ENCODE measurements at places on chromosomes 5 and 9. TPM values are rescaled to one million over a fixed set of nuclear protein-coding genes. Genes with fewer than 3 reads are reported as not detected.

The TAF11L10 gene
- not detected for total RNA-seq

The GALNT12 gene
- total RNA-seq, result 69.5 TPM

The FGF10 gene
- total RNA-seq, result 0.89 TPM

The FOXI1 gene
- not detected for total RNA-seq

The SMU1 gene
- 35.0 TPM for total RNA-seq

The IL5 gene
- total RNA-seq, result not detected

The EGFLAM gene
- total RNA-seq, result 0.75 TPM

The ACSL6 gene
- total RNA-seq, result not detected

The WDR70 gene
- total RNA-seq, result 39.6 TPM

The PCDHA3 gene
- under 0.01 TPM for total RNA-seq

The OCLN gene
- total RNA-seq, result 2.0 TPM

The MYO10 gene
- 39.6 TPM for total RNA-seq

The PPP1R26 gene
- total RNA-seq, result 22.9 TPM

The NR5A1 gene
- not detected for total RNA-seq

The TMEM267 gene
- total RNA-seq, result 14.0 TPM

The ABL1 gene
- 62.4 TPM for total RNA-seq
